ENCODE measurements at places on chromosomes 4 and X.
A peak's percentile ranks its signal among the peaks of the same experiment; 100 is the strongest.

DNA sequence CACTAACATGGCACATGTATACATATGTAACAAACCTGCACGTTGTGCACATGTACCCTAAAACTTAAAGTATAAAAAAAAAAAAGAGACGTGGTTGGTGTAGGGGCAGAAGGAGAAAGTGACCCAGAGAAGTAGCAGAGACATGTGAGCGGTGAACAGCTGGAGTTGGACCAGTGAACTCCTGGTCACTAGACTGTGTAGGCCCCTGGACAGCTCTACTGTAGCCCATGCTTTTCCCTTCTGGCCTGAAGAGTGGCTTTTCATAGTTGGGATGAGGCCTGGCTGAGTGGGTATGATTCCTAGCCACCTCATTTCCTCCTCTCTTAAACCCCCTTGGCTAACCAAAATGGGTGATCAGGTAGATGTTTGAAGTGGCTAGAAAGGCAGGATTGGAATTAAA lies 16.4 kb downstream of the TSPAN7 start:
- no peak for DNase-seq

GRCh38 chr4:108172753-108173598 lies 4.2 kb upstream of the LEF1 start:
- peak; percentile 48 for DNase-seq

DNA sequence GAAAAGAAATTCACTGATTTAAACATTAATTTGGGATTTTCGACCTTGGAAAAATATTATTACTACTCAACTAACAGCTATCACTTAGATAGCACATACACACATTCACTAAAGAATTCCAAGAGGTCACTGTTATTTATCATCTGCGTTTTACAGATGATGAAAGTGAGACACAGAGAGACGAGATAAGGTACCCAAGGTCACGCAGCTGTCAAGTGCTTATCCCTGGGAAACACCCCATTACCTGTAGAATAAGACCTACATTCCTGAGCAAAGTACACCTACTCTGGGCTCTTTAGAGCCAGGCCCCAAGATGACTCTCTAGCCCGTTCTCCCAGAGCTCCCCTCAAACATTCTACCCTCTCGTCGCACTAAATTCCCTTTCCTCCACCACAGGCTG lies 48.6 kb downstream of the HAUS3 start:
- no peak for DNase-seq

DNA sequence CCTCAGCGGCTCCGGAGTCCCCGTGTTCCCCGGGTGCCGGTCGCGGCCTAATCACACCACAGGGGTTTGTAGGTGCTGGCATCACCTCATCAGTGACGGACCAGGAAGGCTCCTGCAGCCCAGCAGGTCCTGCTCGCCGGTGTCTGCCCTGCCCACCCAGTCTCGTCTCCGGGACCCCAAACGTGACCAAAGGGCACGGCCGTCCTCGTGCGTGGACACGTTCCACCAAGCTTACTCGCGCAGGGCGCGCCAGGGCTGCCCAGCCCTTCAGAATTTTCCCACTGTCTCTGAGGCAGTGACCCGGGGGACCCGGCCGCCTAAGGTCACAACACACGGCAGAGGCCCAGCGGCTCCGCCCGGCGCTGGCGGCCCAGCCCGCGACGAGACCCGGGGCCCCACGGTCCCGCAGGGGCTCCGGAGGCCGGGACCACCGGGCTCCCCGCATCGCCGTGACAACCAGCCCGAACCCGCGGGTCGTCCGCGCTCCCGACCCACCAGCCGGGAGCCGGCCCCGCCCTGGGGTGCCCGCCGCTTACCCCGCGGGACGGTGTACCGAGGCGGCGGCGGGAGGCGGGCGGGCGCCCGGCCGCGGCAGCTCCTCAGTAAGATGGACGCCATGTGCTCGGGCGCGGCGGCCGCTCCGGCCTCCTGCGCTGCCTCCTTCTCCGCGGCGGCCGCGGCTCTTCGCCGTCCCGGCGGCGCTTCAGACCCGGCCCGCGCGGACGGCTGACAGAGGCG lies 454 bp downstream of the LETM1 start:
- no peak for DNase-seq

GRCh38 chr4:53461244-53461643 lies 83.8 kb downstream of the FIP1L1 start:
- DNase-seq = no peak

GRCh38 chrX:49269767-49270248 lies at the start of gene PPP1R3F:
PPP1R3F (plus strand) TSS chrX:49269793; CDS start chrX:49269870, 77 bp downstream.
- DNase-seq = no peak

DNA sequence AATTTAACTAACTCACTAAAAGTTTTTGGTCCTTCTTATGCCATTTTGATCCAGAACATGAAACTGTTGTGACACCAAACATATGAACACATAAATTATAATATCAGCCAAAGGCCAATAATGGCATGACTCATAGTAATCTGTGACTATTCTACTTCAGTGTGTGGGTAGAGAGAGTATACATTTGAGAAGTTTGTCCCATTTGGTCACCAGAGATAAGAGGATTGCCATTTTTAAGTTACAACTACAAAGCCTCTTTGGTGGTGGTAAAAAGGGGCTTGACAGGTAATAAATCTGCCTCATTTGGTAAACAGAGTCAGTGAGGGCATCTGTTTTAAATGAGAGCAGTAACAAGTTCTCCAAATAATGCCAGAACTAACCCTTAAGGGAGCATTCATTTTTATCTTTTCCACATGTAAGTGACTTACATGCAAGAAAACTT lies 117.9 kb downstream of the TBC1D19 start:
- DNase-seq = no peak

DNA sequence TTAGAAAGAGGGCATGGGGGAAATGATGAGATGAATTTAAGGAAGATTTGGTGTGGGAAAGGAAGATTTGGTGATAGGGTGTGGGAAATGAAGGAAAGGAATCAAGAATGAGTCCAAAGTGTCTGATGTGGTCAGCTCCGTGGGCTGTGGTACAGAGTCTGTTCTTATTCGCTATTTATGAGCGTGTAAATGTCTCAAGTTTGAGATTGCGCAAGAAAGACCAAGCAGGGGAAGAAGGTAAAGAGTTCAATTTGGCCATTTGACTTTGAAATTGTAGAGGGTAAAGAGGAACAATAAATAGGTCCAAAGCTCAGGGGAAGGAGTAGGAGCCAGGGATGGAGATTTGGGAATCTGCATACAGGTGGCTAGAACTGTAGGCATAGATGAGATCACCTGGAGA lies 11.3 kb upstream of the SMS start:
- no peak for DNase-seq

DNA sequence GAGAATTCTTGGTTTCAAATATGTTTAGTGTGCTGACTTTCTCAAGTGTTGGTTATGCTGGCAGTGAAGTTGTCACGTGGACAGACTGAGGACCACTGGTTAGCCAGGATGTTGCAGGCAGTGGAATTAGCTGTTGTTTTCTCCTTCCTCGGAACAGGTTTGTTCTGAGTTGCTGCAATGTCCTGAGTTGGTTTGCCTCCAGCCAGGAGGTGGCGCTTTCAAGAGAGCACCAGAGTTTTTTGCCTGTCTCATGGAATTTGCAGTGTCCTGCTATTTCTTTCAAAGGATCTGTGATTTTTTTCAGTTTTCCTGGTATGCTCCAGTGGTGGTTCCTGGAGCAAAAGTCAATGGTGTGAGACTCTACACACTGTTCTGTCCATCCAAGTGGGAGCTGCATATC lies 158.1 kb upstream of the CXorf66 start:
- DNase-seq = no peak

GRCh38 chr4:174999407-174999806 lies 81.2 kb downstream of the ADAM29 start:
- DNase-seq = no peak

- DNase-seq = no peak
Measured at GRCh38 chrX:101223226-101223625, 3.6 kb downstream of the DRP2 start.

DNA sequence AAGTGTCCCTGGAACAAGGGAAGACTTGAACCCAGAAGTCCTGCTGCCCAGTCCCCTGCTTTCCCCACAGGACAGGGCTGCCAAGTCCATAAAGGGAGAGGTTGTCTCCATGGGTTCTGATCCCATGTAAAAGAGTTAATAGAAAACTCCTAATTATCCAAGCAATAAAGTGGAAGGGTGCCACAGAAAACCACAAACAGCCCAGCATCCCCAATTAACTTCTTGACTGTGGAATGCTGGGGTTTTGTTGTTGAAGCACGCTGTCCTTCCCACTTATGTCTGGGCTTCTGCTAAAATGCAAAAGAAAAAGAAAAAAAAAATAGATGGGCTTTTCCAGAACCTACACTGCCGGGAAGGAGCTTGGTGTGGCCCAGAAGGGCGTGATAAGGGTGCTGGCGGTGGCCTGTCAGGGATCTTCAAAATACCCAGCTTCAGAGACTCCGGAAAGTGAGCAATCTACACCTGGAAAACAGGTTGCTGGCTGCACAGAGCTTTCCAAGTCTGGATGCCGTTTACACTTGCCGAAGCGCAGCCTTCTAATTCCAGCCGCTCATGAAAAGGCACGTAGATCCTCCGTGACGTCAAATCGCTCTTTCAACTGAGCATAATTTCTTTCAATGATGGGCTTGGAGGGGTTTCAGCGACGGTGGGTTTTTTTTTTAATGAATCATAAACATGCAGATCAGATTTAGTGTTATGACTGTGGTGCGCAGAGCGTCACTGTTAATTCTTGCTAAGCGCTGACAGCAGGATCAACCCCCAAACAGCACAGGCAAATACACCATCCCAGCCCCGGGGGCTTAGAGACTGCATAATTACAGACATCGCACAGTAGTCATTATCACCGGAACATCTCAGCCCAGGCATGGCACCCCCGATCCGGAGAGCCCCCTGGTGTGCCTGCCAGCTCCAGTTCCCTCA lies 197.6 kb downstream of the BCOR start:
- DNase-seq = no peak

- DNase-seq = no peak
Measured at GRCh38 chr4:139509727-139510410, 46.1 kb downstream of the SETD7 start.

- no peak for DNase-seq
Measured at GRCh38 chrX:65926095-65927019, 113.5 kb downstream of the VSIG4 start.

- DNase-seq = no peak
Measured at GRCh38 chrX:144586756-144587155, 660.5 kb upstream of the SPANXN1 start.

DNA sequence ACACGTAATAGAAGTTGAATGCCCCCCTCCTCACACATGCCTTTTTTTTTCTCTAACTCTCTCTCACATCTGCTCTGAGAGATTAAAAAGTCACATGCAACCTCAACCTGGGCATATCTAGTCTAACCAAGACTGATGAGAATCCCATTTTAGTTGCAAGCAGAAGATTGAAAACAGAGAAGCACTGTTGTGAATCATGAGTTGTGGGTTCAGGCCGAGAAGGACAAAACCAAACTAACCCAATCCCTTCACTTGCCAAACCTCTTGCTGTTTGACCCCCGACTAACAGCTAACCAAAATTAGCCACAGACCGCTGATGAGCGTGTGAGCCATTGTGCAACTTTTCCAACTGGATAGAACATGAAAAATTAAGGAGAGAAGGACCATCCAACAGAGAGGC lies 31.8 kb downstream of the CXCL1 start:
- no peak for DNase-seq

- DNase-seq = no peak
Measured at GRCh38 chr4:172881645-172882044, 287.0 kb upstream of the GALNT7 start.

- no peak for DNase-seq
Measured at GRCh38 chr4:6178757-6179156, 21.6 kb downstream of the JAKMIP1 start.

DNA sequence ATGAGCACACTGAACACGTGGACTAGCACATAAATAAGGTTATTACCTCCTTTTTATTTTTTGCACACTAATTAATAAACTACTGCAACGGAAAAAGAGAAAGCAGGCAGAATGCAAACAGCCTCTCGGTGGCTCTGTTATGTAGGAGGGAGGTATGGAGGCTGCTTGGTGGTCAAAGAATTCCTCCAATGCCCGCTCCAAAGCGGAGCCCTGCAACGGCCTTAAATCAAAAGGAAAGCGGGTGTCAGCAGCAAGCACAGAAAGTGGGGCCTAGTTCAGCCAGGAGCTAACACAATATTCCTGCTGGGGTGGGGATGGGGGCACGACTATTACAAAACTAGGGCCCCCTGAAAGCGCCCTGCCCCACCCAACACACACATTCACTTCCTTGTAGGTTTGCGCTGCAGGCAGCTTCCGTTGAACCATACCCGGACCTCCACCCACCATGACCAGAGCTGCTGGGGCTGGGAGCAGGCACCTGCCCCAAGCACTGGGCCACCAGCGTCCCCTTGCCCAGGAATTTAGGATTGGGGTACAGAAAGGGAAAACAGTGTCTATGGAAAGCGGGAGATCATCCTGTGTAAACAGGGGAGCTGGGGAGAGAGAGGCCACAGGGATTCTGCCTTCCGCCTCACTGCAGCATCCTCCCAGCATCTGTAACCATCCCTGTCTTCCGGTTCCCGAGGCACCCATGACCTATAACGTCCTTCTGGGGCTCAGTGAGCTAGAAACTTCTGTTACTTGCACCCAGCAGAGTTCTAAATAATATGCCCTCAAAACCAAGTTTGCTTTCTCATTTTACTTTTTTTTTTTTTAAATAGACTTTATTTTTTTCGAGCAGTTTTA lies 57.1 kb upstream of the DDX3X start:
- no peak for DNase-seq

DNA sequence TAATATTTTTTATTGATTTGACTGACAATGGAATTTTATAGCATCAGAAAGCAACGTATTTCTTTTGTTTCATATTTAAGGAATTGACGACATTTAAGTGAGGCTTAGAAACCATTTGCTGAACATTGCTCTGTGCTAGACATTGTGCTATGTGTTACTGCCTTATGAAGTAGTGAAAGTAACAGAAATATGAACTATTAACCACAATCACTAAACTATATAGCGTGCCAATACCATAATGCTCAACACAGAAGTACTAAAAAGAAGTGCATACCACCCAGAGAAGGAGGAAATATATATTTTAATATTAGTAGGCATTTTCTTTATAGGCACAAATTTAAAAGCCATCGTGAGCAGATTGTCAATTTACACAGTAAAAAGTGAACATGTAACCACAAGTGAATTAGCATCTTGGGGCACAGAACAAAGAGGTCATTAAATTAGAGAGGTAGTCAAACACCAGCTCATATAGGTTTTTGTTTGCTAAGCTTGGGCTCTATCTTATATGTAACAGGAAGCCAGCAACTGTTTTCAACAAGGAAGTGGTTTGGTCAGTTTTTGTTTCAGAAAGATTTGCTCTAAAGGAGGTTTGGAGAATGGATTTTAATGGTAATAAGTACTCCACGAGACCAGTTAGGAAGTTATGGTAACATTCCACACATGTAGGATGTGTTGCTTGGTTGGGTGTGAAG lies 270.7 kb downstream of the GRXCR1 start:
- DNase-seq = no peak

DNA sequence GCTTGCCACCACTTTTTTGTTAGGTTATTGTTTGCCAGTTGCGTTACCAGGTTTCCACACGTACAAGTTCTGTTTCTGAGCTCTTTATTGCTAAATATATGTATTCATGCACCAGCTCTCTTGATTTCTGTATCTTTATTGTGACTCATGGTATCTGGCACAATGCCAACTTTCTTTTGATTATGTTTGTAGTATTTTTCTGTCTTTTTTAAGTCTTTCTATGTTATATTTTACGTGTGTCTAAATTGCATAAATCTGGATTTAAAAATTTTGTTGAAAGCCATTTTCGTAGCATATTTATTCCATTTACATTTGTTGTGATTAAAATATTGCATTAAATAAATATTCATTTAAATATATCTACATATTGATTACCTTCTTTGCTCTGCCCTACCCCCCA lies 73.8 kb downstream of the KDM6A start:
- no peak for DNase-seq
